Fibroblast of the aortic adventitia (primary cell): ENCODE measurements at places on chromosomes 12 and 14. TPM values are rescaled to one million over a fixed set of nuclear protein-coding genes. Genes with fewer than 3 reads are reported as not detected.

ANKS1B gene
- 1.5 and 47.0 TPM in 2 replicates for total RNA-seq

NUP37 gene
- 29.8 and 36.2 TPM in 2 replicates for total RNA-seq

SMIM41 gene
- 0.27 and 0.98 TPM in 2 replicates for total RNA-seq

NPAS3 gene
- total RNA-seq, result 0.36 and 0.65 TPM in 2 replicates

CAPS2 gene
- total RNA-seq, result 12.9 and 18.1 TPM in 2 replicates

PRH1 gene
- 22.4 and 24.4 TPM in 2 replicates for total RNA-seq

SYCP3 gene
- 0.18 and 0.82 TPM in 2 replicates for total RNA-seq

ARHGAP9 gene
- total RNA-seq, result 0.18 TPM in 1 of 2 replicates, not detected in the other

NDUFA9 gene
- total RNA-seq, result 57.7 and 80.9 TPM in 2 replicates

FOXN4 gene
- total RNA-seq, result not detected in 2 replicates
